ENCODE measurements at places on chromosomes 5 and 9.

- H3K27me3 ChIP-seq = peaks cover 6% of the 10 kb centered on the region
- H3K36me3 ChIP-seq = no peaks in the 10 kb centered on the region
- DNase-seq = no peak
- H3K4me3 ChIP-seq = no peak overlapping the region
- no peak overlapping the region for H3K27ac ChIP-seq
Measured at GRCh38 chr9:76529653-76530052, 70.7 kb downstream of the GCNT1 start.

DNA sequence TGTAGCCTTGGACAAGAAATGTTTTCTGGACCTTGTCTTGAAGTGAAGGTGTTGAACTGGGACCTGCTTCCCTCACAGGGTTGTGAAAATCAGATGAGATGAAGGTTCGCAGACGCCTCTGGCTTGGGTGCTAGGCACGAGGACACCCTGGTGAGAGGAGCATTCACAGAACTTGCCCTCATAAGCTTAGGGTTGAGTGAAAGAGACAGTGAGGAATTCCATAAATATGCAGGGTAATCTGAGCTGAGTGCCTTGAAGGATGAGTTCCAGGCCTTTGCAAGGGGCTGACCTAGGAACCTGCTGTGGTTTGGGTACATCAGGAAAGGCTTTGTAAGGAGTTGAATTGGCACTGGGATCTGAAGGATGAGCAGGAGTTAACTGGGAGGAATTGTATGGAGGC, 75.7 kb upstream of the SAP30L start:
- no peak overlapping the region for H3K27ac ChIP-seq
- H3K36me3 ChIP-seq = peaks cover 1% of the 10 kb centered on the region
- no peak for DNase-seq
- H3K27me3 ChIP-seq = no peaks in the 10 kb centered on the region
- no peak overlapping the region for H3K4me3 ChIP-seq

- peaks cover 33% of the 10 kb centered on the region for H3K27me3 ChIP-seq
- no peak for DNase-seq
- no peaks in the 10 kb centered on the region for H3K4me1 ChIP-seq
- H3K27ac ChIP-seq = no peak overlapping the region
- no peaks in the 10 kb centered on the region for H3K36me3 ChIP-seq
- no peak overlapping the region for H3K4me3 ChIP-seq
Measured at GRCh38 chr5:139739150-139739974, 56.2 kb upstream of the PSD2 start.

DNA sequence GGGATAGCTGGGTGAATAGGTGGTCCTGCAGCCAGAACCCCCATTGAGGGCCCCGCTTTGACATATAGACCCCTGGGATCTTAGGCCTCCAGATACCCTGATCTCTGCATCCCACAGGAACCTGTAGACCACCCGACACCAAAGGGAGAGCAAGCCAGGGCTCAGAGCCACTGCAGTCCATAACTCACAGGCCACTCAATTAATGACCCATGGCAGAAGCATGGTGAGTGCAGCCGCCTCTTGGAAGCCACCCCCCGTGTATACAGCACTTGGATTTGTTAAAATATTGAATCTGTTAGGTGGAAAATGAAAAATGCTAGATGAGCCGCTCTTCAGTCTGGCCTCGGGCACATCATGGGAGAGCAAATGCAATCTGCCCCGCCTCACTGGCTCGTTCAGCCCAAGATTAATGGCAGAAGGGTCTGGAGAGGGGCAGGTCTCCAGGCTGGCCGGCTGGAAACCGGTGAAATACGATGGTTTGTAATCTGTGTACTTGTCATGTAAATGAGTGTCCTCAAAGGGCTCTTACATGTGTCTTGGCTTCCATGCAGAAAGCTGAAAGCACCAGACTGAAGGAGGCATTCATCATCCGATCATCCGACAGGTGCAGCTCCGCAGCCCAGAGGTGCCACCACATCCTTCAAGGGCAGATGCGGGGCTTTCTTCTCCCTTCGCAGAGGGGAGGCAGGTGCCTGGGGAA, 111.3 kb downstream of the OLFM1 start:
- no peaks in the 10 kb centered on the region for H3K4me1 ChIP-seq
- no peak overlapping the region for H3K27ac ChIP-seq
- H3K36me3 ChIP-seq = no peaks in the 10 kb centered on the region
- no peak overlapping the region for H3K4me3 ChIP-seq
- no peak for DNase-seq
- peaks cover 5% of the 10 kb centered on the region for H3K27me3 ChIP-seq

- DNase-seq = no peak
- H3K36me3 ChIP-seq = peaks cover 4% of the 10 kb centered on the region
- H3K4me1 ChIP-seq = peaks cover 4% of the 10 kb centered on the region
- no peak overlapping the region for H3K4me3 ChIP-seq
- H3K27ac ChIP-seq = no peak overlapping the region
Measured at GRCh38 chr9:125696106-125696647, 10.8 kb downstream of the MAPKAP1 start.

DNA sequence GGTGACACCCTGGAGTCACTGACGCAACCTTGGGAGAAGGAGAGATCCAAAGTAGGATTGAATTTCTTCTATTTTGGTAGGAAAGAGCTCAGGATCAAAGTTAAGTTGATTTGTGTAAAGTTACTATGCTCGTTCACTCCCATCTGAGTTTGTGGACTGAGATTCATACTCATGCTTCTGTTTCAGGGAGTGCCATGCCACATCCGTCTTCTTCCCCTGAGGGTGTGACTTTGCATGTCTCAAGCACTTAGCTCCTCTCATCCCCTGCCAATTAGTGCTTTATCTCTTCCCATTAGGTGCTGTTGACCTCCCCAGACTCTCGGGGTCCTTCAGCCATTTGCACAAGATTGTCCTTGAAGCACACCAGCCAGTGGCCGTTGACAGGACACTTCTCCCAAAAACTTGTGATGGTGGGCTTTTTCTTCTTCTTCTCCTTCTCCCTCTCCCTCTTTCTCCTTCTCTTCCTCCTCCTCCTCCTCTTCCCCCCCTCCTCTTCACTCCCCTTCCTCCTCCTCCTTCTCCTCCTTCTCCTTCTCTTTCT, 232.2 kb upstream of the KLF4 start:
- no peaks in the 10 kb centered on the region for H3K36me3 ChIP-seq
- H3K27me3 ChIP-seq = no peaks in the 10 kb centered on the region
- DNase-seq = no peak
- H3K4me3 ChIP-seq = no peak overlapping the region
- H3K4me1 ChIP-seq = no peaks in the 10 kb centered on the region
- no peak overlapping the region for H3K27ac ChIP-seq

DNA sequence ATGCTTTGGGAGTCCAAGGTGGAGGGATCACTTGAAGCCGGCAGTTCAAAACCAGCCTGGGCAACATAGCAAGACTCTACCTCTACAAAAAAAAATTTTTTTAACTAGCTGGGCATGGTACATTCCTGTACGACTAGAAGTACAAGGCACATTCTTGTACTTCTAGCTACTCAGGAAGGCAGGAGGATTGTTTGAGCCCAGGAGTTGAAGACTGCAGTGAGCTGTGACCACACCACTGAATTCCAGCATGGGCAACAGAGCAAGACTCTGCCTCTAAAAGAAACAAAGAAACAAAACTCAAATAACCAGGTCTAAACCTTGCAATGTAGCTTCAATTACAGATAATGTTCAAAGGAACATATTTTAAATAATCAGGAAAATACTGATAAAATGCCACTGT, 56.2 kb downstream of the SSBP2 start:
- H3K27me3 ChIP-seq = no peaks in the 10 kb centered on the region
- H3K4me1 ChIP-seq = no peaks in the 10 kb centered on the region
- no peak overlapping the region for H3K4me3 ChIP-seq

- no peaks in the 10 kb centered on the region for H3K36me3 ChIP-seq
- peaks cover 91% of the 10 kb centered on the region for H3K27me3 ChIP-seq
- H3K4me3 ChIP-seq = no peak overlapping the region
- H3K27ac ChIP-seq = no peak overlapping the region
Measured at GRCh38 chr9:130536701-130537107, 42.7 kb upstream of the FUBP3 start.

- no peaks in the 10 kb centered on the region for H3K36me3 ChIP-seq
- H3K27me3 ChIP-seq = peaks cover 16% of the 10 kb centered on the region
- no peak overlapping the region for H3K4me3 ChIP-seq
- no peak overlapping the region for H3K27ac ChIP-seq
- H3K4me1 ChIP-seq = no peaks in the 10 kb centered on the region
Measured at GRCh38 chr5:168667301-168667840, 88.2 kb upstream of the PANK3 start.

DNA sequence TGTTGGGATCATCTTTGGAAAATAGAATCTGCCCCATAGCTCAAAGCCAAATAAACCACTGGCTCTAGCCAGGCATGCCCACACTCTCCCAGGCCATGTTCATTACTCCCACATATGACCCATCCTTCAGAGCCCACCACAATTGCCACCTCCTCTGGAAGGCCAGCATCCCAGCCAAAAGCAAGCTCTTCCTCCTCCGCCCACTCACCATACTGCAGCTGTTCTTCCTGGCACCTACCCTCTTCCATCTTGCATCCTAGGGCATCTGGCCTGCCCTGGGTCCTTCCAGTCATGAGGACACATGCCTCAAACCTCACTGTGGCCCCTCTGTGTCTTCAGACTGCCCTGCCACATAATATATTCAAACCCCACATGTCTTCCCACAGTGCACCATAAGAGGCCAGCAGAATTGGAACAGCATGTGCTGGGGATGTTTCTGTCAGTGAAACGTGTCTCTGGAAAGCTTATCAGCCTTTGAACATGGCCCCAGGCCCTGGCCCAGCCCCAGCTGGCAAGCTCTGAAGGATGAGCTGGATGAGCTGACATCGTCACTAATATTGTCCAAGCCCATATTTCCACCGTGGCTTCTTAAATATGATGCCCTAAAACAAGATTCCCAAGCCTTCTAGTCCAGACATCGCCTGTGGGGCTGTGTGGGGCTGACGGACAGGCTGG, 230.8 kb downstream of the AGTPBP1 start:
- no peak overlapping the region for H3K27ac ChIP-seq
- H3K4me3 ChIP-seq = no peak overlapping the region
- H3K27me3 ChIP-seq = peaks cover 12% of the 10 kb centered on the region
- no peak for DNase-seq
- H3K36me3 ChIP-seq = no peaks in the 10 kb centered on the region
- H3K4me1 ChIP-seq = no peaks in the 10 kb centered on the region

DNA sequence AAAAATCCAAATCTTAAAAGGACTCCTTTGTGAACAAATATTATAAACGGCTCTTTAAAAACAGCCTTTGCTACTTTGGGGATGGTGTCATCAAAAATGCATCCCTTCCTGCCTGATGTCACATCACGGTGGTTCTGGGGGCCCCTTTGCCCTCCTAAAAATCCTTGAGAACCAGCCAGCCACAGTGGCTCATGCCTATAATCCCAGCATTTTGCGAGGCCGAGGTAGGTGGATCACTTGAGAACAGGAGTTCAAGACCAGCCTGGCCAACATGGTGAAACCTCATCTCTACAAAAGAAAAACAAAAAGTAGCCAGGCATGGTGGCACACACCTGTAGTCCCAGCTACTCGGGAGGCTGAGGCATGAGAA, 43.9 kb downstream of the FNBP1 start:
- peaks cover 54% of the 10 kb centered on the region for H3K36me3 ChIP-seq
- H3K27ac ChIP-seq = peak overlapping the region; percentile 80
- H3K4me3 ChIP-seq = no peak overlapping the region
- DNase-seq = no peak
- H3K27me3 ChIP-seq = no peaks in the 10 kb centered on the region

- H3K4me3 ChIP-seq = no peak overlapping the region
- no peak for DNase-seq
- no peak overlapping the region for H3K27ac ChIP-seq
- H3K27me3 ChIP-seq = no peaks in the 10 kb centered on the region
- H3K36me3 ChIP-seq = no peaks in the 10 kb centered on the region
- no peaks in the 10 kb centered on the region for H3K4me1 ChIP-seq
Measured at GRCh38 chr5:23776684-23777083, 269.3 kb downstream of the PRDM9 start.

DNA sequence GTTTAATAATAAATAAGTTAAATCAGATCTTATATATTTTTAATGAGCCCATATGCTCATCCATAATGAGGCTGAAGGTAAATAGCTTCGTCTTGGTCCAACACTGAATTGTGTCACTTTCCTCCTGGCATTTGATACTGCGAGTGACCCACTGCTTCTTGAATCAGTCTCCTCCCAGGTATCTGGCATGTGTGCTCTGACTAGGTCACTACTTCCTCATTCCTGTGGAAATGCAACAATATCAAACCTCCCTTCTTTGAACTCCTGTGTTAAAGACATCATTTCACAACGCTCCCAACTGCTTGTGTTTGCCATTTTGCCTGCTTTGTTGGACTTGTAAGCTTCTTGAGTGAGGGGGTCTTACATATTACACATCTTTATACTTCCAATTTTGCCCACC, 157.7 kb downstream of the SLC24A2 start:
- H3K36me3 ChIP-seq = no peaks in the 10 kb centered on the region
- H3K4me1 ChIP-seq = no peaks in the 10 kb centered on the region
- H3K27ac ChIP-seq = no peak overlapping the region
- H3K4me3 ChIP-seq = no peak overlapping the region
